ENCODE measurements at places on chromosomes 4 and X.

DNA sequence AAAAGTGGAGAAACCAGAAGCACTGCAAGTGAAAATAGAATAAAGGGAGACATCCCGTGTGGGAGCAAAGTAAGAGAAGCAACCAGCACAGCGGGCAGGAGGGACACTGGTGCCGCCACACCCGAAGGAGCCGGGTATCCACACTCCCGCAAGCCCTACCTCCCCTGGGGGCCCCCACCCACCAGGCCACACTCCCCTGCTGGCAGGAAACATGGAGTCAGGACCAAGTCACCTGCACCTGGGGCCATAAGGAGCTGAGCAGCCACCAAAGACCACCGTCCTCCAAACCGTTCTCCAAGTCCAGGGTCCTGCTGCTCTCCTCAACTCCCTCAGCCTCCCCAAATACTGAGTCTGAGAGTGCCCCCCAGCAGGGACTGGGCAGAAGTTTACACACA is 30.5 kb downstream of the FGFRL1 start:
- DNase-seq = no peak

- DNase-seq = no peak
These were observed 39.1 kb downstream of the TMEM164 start for GRCh38 chrX:110041980-110042379.

DNA sequence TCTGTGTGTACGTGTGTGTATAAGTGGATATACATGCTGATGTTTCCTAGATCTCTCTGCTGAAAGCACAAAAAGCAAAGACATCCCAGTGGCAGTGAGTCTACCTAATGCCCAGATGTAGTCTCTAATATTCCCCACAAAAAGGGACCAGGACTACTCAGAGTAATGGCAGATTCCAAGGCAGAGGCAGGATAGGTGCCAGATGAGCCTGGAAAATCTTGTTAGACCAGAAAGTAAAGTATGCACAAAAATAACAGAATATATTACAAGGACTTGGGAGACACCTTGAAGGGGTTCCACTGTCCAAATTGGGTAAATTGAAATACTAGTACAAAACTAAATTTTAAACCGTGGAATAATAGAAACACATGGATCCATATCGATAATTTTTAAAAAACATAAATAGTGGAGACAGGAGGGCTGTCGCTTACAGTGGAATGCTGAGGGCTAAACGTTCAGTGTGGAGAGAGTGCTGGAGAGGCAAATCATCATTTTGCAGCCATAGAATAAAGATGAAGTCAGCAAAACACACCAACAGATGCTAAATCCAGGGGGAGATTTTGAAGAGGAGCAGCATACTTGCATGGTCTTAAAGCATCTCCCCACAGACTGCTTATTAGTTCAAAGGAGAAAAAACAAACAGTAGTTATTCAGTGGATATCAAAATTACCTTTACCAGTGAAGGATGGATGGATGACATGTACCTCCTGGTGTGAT is 123.4 kb upstream of the TSPAN5 start:
- no peak for DNase-seq

DNA sequence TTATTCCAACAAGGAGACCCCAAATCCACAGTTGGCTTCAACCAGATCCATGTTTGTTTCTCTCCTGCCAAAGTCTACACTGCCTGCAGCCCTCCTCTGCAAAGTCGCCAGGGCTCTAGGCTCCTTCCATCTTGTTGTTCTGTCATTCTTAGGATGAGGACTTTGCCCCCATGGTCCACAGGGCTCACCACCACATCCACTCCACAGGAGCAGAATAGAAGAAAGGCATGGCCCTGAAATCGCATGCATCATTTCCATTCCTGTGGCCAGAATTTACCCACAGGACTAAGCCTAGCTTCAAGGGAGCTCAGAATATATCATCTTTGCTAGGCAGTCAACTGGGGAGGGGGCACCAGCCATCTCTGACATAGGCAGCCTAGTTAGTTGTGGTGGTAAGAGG is 254.7 kb downstream of the FBXW7 start:
- no peak for DNase-seq

DNA sequence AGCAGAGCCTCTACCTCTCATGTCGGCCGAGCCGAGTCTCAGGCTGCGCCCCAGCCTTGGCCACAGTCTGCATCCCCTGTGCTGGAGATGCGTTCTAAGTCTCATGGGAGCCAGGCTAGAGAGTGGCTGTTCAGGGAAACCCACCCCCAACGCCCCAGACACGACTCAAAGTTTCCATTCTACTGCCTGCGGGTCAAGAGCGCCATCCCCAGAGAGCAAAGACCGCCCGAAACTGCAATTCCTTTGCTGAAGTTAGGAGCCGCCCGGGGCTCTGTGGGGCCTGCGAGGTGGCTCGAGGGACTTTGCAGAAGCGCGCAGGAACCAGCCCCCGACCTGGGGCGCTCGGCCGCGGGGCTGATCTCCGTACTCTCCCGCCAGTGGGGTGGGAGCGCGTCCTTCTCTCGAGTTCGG is 10.0 kb upstream of the ELF4 start:
- no peak for DNase-seq

DNA sequence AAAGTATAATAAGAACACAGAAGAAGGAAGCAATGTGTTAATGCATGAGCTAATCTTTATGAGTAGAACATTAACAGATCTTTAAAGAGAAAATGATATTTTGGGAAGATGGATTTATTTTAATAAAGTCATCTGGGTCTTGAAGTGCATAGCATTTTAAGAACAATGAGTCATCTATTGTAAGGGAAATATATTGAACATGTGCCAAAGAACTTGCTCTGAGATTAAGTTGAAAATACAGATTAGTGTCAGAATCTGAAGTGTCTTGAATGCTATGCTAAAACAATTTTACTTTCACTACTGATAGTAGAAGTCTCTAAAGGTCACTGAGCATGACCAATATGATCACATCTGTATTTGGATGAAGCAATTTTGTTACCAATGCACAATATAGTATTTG is 776.7 kb upstream of the GRID2 start:
- DNase-seq = no peak

- no peak for DNase-seq
These were observed 219.1 kb upstream of the AMOT start for GRCh38 chrX:113059714-113060113.

GRCh38 chrX:151004085-151004484 is 20.9 kb downstream of the HMGB3 start:
- DNase-seq = no peak

GRCh38 chrX:41664908-41665307 is 23.9 kb upstream of the GPR34 start:
- DNase-seq = no peak

DNA sequence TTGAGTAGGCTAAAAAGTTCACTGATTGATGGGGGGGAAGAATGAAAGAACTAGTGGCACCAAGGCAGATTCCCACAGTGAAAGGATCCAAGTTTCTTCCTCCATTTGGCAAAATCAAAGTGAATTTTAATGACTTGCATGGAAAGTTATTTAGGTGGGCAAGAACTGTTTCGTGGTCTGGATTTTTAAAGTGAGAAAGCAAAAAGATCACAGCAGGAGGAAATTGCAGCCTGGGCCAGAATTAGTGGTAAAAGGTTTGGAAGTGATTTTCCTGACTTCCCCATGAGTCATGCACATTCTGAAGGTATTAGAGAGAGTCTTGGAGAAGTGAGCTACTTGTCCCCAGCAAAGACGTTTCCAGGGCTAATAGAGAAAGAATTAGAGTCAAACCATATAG is 207.8 kb downstream of the ANTXR2 start:
- no peak for DNase-seq

DNA sequence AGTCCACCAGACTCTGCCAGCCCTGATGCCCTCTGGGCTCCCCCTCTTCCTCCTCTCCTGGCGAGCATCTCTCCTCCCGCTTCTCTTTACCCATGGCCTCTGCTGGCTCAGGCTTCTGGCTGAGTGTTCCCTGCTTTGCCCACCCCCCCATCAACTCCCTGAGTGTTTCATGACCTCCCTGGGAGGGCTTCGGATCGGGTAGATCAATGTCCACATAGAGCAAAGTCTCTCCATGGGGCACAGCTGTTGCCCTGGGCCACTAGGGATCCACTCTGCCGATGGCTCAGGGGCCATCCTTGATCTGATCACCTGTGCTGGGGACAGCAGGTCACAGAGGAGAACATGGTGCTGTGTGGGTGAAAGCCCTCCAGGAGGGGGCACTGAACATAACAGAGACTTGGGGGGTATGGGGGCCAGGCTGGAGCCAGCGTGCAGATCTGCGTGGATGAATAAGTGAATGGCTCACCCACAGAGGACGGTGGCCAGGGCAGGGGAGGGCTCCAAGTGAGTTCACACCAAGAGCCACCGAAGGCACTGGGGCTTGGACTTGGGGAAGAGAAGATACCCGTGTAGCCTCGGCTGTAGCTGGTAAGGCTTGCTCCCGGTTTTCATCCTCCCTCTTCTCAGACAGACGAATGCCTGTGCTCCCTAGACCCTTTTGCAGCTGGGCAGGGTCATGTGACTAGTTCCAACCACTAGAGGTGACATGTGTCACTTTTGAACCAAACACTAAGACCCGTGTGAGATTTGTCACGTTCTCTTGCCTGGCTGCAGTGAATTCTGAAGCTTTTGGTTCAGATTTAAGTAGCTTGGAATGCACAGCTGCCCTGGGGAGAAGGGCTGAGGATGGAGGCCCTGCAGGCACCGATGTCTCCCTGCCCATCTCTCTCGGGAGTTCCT is 23.2 kb upstream of the AFAP1 start:
- DNase-seq = no peak

DNA sequence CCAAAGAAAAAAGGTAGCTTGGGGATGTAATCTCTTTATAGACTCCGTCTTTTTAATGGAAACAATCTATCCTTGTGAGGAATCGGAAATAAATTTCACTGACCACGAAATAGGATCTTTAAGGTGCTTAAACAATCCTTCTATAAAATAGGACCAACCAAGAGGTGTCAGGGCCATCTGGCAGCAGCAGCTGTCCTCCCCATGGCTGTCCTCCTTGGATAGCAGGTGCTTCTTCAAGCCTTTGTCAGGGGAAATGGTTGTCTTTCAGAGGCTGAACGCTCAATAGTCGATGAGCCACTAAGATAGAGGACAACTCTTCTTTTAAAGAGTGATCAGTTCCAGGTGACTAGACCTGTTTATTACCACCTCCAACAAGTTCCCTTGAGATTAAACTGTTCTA is 231.0 kb downstream of the ADGRL3 start:
- no peak for DNase-seq

DNA sequence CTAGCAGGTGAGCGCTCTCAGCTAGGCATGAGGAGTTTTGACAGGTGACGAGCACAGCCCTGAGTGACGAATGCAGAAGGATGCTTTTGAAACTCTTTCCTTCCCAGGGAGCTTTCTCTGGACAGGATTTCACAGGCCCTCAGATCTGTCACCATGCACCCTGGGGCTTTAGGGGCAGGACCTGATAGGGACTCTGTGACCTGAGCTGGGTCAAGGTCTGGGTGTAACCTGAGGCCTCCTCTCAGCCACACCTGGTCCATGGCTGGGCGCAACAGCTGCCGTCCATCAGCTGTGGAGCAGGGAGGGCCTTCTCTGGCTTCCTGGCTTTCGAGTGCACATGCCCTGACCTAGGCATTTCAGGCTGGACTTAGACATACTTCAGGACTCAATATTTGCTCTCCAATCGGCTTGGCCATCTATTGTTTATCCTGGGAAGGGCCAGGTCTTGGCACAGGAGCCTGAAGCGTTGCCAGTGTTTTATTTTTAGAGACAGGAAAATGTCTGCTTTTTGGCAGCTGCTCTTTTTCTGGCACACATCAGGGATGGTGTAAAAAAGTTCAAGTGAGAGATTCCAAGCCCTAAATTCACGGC is 56.4 kb downstream of the C4orf51 start:
- no peak for DNase-seq

DNA sequence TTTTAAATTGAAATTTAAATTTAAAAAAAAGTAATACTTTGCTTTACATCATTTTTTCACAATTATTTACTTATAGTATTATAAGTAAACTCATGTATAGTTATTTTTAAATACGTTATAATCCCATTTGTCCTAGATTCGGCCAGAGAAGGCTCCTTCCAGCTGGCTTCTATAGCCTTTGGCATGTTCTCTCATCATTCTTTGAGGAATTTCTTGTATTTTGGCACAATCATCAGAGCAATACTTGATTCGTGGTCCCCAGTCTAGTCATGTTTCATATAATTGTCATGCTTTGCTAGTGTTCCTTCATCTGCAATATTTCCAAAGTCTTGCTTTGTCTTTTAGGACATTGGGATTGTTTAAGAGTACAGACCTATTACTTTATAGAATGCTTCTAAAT is 1037.9 kb upstream of the AGA start:
- no peak for DNase-seq

DNA sequence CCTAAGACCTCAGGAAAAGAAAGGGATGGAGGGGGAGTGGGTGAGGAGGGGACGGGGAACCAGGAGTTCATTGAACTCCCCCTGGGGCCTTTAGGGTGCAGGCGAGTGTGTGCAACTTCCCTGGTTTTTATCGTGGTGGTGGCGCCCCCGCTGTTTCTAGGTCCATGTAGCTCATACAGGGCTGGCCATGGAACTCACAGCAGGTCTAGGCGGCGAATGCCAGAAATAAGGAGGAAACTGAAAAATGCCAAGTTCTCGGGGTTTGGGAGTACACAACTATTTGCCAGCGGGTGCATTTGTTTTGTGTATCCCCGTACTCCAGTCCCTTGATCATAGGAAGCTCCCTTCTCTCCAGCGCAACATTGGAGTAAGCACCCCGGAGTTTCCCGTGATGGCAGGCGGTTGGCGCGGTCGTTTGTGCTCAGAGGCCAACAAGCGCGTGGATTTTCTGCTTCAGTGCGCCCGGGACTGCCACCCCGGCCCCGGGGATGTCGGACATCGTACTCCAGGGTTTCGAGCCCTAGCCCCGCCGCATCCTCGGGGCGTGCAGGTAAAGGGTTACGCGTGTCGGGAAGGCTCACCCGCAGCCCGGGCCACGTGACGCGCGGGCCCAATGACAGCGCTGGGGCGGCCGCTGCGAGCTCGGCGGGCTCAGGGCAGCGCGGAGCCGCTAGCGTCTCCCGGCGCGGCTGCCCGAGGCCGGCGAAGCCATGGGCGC is 208.9 kb downstream of the NWD2 start:
- peak; percentile 76 for DNase-seq

GRCh38 chr4:18578307-18578706 is 556.8 kb upstream of the LCORL start:
- DNase-seq = no peak

DNA sequence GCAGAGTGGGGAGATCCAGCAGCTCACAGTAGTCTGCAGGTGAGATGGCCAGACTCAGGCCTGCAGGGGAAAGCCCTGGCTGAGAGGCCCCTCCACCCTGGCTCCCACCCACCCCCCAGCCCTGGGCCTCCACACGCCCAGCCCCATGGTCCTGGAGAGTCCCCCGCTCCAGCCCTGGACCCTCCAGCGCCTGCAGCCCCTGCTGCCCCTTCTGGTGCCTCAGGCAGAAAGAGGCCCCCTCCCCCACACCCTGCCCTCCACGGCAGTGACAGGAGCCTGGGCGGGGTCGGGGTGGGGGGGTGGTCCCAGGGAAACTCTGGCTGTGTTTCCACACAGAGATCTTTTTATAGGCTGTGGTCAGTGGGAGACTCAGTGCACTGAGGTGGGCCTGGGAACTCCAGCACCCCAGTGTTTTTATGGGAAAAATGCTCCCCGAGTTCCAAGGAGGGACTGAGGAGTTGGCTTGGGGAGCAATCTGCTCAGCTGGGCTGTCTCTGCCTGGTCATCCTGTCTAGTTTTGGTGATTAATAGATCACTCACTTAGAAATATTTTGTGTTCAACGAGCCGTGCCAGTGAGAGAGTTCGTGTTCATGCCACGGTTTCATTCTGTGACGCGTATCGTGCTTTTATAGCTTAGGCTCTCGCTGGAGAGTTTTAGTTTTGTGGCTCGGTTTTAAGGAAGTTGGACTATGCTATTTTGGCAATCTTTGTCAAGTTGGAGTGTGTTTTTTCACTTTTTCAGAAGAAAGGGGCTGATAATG is 53.1 kb upstream of the HGFAC start:
- no peak for DNase-seq

All from NCI-H187 (cell line).